Left renal cortex interstitium (tissue), 4 donors: ENCODE measurements at places on chromosomes 3 and 15. TPM values are rescaled to one million over a fixed set of nuclear protein-coding genes. Genes with fewer than 3 reads are reported as not detected.

ECE2 gene
- not detected for polyA plus RNA-seq

GRCh38 chr15:46129145-46129544 is 494.3 kb downstream of the SQOR start:
- no peak for DNase-seq

GRCh38 chr3:79032686-79033318 is 735.0 kb downstream of the ROBO1 start:
- DNase-seq: no peak

GRCh38 chr3:31546162-31546561 is 13.4 kb downstream of the STT3B start:
- no peak for DNase-seq

DNA sequence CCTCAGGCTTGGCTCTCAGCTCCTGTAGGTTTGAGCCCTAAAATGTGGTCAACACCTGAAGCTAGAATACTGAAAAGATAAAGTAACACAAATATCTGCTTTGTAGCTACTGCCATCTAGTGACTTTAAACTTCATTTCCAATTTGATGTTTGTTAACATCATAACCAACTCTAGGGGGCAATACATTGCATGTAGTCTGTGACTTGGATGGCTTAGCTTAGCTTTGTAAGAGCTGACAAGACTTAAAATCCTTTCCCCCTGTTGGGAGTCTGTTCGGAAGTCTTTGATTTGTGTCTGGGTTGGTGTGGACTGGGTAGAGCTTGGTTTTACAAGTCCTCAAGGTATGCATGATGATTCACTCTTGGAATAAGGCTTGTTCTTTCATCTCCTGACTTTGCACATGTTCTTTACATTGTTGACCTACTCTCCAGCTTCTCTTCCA is 51.7 kb downstream of the SCN11A start:
- DNase-seq: peak; percentile 56

GRCh38 chr3:35505181-35505580 is 134.1 kb upstream of the ARPP21 start:
- DNase-seq: no peak

GRCh38 chr3:67037615-67038014 is 39.5 kb downstream of the KBTBD8 start:
- DNase-seq: no peak

C3orf20 gene
- 0.35 TPM for polyA plus RNA-seq

GRCh38 chr3:21902956-21903355 is 151.9 kb upstream of the ZNF385D start:
- DNase-seq: no peak

DNA sequence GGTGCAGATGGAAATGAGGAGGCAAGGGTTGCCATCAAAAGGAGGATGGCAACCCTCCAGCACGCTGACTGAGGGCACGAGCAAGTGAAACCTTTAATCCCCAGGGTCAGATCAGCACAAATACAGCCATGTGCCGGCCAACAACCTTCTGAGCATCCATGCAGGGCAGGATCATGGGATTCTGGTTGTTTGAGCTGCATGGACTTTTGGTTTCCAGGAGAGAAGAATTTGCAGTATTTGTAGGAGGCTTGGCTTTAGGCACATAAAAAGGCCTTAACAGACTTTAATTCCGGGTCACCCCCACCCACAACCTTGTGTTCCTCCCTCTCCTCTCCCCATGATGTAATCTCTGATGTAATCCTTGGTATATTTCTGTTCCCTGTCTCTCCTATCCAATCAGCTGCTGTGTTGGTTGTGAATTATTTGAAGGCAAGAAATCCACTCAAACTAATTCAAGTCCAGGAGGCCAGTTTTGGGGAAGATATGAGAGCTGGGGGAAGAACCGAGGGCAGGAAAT is 254.3 kb downstream of the SHQ1 start:
- DNase-seq: no peak

DNA sequence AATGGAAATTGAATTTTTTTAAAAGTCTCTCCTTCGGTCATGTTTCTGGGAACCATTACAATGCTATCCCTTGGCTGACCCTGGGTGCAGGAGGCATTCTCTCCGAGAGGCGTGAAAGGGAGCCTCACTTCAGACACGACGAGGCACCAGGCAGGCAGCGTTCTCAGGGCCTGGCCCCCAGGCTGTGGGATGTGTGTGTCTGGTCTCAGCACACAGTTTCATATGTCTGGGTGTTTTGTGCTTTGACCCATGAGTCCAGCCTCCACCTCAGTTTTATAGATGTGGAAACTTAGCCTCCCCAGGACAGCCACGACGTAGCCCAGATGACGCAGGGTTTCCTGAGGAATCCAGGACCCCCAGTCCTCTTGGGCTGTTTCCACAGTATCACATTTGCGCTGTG is 34.0 kb downstream of the FGD5 start:
- no peak for DNase-seq

LMAN1L gene
- not detected for polyA plus RNA-seq

- no peak for DNase-seq
Measured at GRCh38 chr3:178406206-178406605, 130.0 kb upstream of the KCNMB2 start.

- no peak for DNase-seq
Measured at GRCh38 chr3:151835751-151836525, 22.0 kb downstream of the AADAC start.

GRCh38 chr15:39704689-39705088 is 78.0 kb downstream of the FSIP1 start:
- no peak for DNase-seq

POC1A gene
- polyA plus RNA-seq: 7.6 TPM

GRCh38 chr15:60708684-60709083 is 229.7 kb upstream of the ICE2 start:
- no peak for DNase-seq

GRCh38 chr3:71099997-71100719 is 483.4 kb downstream of the FOXP1 start:
- DNase-seq: no peak

DNA sequence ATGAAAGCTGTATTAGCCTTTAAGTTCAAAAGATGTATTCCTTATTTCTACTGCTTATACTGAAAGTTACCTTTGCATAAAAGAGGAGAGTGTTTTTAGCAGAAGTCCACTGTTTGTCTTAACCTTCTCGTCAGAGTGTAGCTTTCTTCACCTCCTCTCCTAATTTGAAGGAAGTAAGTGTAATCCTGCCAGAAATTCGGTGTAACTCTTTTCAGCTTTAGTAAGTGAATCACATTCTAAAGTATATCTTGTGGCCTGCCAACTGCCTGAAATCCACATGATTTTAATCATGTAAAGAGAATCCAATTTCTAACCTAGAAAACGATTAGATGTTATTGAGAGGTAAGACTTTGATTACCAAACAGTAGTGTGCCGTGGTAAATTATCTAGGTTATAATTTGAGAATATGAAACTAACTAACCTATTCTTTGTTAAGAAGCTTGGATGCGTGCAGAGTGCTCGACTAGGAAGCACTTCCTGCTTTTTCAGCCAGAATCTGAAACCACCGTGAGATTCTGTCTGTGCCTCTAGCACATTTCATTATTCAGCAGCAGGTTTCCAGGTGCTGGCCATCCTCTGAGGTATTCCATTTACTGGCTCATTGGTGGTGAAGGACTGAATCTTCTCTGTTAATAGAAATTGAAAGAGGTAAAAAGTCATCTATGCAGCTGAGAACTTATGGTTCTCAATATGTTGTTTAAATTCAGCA is 7.5 kb downstream of the GYG1 start:
- no peak for DNase-seq

DNA sequence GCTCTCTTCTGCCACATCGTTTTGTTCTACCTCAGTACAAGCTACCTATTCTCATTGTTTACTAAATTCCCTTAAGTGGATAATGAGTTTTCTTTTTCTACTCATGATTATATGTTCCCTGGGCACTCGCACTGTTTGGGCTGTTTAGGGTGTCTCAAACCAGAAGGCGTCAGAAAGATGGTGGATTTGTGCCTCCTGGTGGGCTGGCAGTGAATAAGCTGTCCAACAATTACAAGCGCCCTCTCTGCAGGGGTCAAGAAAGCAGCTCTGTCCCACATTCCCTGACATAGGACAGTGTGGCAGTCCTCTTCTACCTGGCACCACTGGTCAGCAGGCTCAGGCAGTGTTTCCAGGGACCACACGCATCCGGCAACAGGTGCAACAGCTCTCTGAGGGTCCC is 173.4 kb upstream of the PPP2R3A start:
- no peak for DNase-seq

- no peak for DNase-seq
Measured at GRCh38 chr15:83365370-83365938, 81.0 kb upstream of the BNC1 start.

AGBL1 gene
- 0.08 TPM for polyA plus RNA-seq

DNA sequence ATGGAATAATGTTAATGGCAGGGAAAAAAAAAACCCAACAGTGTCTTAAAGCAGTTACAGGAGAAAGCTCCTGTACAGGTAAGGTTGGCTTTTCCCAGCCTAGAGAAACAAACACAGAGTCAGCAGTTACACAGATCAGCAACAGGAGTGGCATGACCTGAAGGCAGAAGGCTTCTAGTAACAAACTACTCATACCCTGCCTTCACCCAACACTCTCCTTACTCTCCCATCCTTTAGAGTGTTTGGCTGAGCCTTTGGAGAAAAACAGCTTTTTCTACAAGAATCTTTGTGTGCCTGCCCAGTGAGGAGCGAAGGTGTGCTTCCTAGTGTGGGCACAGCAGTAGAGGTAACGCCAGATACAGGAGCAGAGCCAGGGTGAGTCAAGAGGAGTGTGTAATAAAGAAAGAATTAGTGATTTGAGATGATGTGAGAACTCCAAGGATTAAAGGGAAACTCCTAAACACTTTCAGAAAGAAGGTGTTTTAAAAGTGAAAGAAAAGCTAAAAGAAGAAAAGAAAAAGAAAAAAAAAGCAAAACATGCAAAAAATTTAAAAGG is 152.7 kb downstream of the POLR2M start:
- no peak for DNase-seq

GRCh38 chr3:119340446-119340845 is 46.3 kb downstream of the ARHGAP31 start:
- no peak for DNase-seq

DNA sequence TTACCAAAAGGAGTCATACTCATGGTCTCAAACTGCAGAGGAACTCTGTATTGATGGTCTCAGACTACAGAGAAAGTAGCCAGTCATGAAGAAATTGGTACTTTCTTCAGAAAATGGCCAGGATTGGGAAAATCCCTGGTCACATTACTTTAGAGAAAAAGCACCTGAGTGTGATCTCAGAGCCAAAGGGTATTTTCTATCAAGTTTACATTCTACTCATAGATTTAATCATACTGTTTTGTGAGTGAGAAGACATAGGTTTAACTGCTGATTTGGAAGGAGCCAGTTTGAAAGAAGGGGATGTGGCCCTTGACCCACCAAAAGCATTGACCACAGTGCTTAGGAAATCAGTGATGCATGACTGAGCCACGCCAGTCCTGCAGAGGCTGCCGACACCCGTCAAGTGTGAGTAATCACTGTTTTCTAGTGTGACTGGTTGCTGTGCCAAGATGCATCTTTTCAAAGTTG is 203.6 kb downstream of the AKAP13 start:
- no peak for DNase-seq
